ENCODE measurements at places on chromosomes 16 and 17.

GRCh38 chr17:59439741-59440211 is 108.3 kb downstream of the YPEL2 start:
- no peak for DNase-seq

- DNase-seq = no peak
These were observed 52.3 kb downstream of the ABCC1 start for GRCh38 chr16:16001596-16002255.

GRCh38 chr17:34071886-34072420 is 183.1 kb upstream of the CCL2 start:
- DNase-seq = no peak

DNA sequence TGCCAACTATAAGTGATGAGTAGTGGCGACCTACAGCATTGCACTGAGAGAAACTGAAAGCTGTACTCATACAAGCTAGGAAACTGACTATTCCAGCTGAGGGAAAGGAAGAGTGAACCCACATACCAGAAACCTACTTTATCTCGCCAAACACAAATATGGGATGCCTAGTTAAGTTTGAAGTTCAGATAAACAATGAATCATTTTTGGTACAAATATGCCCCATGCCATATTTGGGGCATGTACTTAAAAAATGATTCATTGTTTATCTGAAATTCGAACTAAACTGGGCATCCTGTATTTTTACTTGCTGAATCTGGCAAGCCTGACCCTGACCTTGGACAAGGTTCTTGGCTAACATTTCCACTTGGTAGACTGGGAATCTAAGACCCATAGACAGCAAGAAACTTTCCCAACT is 527.8 kb upstream of the PSMD7 start:
- no peak for DNase-seq

DNA sequence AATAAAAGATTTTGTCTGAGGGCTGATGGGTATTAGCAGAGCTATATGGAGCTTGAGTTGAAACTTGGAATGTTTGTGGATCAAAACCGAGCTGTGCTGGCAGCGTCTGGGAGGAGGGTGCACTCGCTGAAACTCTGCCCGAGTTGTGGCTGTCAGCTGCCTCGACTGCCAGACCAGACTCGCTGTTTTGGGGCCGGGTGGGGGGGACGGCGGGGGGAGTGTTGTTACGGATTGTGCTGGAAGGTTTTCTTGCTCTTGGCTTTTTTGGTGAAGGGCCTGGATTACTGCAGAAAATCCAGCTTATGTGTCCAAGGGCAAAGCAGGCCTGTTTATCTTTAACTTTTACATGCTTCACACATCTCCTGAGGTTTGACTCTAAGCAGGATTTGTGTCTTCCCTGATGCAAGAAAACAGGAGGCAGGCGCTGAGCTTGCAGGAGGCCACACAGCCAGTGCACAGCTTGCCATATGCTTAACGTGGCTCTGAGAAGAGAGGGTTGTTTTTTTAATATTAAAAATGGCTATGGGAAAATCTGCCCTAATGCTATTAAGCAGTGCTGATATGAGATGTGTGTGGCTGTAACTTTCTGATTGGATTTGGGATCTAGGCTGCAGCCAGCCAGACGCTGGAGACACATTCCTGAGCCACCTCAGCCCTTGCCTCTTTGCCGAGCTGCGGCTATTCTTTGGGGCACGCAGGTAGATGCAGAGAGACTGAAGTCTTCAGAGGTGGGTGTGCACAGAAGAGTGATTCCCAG is 20.5 kb upstream of the RPTOR start:
- no peak for DNase-seq

DNA sequence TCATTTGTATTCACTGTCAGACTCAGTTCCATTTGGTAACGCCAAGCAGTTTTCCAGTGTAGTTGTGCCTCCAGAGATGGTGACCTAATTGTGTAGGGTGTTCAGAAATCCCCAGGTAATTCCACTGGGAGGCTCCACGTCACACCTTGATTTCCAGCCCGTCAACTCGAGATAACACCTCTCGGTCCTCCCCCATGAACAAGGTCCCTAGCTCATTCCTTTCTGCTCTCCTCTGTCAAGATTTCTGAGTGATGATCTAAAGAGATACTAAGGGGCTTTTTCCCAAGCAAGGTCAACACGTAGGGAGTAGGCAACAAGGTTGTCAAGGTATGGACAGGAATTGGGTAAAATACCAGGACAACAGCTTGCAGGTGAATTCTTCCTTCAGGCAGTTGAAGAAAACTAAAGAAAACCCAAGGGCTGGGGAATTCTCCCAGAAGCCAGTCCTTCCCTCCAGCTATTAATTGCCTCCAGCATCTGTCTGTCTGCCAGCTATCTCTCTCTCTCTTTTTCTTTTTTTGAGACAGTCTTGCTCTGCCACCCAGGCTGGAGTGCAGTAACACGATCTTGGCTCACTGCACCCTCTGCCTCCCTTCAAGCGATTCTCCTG is 31.4 kb downstream of the GPRC5B start:
- no peak for DNase-seq
